Esophagus squamous epithelium (tissue), 5 donors: ENCODE measurements at places on chromosomes 2 and 18.

DNA sequence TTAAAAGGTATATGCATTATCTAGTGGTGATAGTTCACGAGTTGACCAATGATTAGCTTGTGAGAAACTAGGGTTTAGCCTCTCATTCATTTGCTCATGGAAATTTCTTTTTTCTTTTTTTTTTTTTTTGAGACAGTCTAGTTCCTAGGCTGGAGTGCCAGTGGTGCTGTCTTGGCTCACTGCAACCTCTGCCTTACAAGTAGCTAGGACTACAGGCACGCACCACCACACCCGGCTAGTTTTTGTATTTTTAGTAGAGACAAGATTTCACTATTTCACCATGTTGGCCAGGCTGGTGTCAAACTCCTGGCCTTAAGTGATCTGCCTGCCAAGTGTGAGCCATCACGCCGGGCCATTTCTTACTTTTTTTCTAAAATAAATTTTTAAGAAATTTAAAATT lies 14.0 kb downstream of the KDM3A start:
- no peak for DNase-seq

DNA sequence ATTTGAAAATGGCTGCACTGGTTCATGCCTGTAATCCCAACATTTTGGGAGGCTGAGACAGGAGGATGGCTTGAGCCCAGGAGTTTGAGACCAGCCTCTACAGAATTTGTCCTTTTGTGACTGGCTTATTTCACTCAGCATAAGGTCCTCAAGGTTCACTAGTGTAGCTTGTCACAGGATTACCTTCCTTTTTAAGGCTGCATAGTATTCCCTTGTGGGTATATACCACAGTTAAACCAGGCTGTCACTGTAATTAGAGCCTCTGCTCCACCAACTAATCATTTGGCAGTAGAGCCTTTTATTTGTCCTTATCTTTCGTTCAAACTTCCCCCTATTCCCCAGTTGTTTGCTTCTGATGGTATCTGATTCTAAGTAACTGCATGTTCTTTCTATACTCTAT lies 50.4 kb upstream of the SELENOI start:
- DNase-seq, result no peak

DNA sequence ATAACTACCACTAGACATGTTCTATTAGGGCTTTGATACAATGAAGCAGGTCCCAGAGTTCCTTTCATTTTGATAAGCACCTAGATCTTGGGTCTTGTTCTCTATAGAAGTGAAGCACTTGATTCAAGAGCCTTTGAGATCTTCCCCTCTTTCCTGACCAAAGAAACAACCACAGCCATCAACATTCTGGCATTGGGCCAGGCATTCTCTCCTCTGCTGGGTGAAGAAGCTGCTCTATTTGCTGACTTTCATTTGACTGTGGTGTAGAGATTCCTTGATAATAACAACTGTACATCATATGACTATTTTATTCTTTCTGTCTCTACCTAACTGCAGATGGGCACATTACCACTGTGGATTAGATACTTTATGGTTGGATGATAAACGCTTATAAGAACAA lies 96.6 kb upstream of the LYPD1 start:
- DNase-seq, result no peak

GRCh38 chr18:77969972-77970371 lies 720.3 kb downstream of the GALR1 start:
- no peak for DNase-seq

- DNase-seq, result no peak
Measured at GRCh38 chr2:214545898-214546542, 135.2 kb downstream of the VWC2L start.

- no peak for DNase-seq
Measured at GRCh38 chr18:35973650-35974049, 1.2 kb downstream of the RMP24 start.

GRCh38 chr2:235611756-235612155 lies 117.9 kb downstream of the AGAP1 start:
- DNase-seq, result no peak

DNA sequence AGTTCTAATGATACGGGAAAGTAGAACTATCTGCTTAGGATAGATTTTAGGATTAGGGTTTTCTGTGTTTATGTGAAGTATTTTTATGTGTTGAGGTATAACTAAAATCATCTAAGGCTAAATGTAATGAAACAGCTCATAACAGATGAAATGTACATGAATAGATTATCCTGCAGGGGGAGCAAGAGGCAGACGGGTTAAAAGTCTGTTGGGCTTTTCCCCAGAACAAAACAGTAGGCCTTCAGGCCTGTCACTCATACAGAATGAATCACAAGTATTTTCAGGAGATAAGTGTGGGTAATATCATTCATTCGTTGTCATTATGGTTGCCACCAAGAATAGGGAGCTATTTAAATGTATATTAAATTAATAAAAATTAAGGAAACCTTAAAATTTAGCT lies 107.9 kb upstream of the IL1R2 start:
- no peak for DNase-seq
